AG04449 (cell line): ENCODE measurements at places on chromosomes 3 and 15.

DNA sequence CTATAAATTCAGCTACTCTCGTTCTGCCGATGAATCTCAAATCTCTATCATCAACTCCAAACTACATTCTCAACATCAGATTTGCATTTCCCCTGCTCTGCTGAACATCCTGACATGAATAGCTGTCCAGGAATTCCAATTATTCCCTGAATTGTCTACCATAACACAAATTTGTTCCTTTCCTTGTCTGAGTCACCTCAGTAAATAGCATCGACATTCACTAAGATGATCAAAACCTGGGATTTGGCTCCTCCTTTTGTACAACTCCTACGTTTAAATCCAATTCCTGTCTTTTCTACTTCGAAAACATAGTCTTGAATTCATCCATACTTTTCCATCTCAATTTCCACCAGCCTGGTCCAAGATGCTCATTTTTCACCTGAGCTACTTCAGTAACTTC is 107.0 kb downstream of the GREM1 start:
- peak; percentile 88 for DNase-seq

GRCh38 chr15:56552659-56553058 is 87.7 kb upstream of the MNS1 start:
- DNase-seq: no peak

GRCh38 chr15:83164771-83165404 is 42.7 kb downstream of the HDGFL3 start:
- DNase-seq: no peak

DNA sequence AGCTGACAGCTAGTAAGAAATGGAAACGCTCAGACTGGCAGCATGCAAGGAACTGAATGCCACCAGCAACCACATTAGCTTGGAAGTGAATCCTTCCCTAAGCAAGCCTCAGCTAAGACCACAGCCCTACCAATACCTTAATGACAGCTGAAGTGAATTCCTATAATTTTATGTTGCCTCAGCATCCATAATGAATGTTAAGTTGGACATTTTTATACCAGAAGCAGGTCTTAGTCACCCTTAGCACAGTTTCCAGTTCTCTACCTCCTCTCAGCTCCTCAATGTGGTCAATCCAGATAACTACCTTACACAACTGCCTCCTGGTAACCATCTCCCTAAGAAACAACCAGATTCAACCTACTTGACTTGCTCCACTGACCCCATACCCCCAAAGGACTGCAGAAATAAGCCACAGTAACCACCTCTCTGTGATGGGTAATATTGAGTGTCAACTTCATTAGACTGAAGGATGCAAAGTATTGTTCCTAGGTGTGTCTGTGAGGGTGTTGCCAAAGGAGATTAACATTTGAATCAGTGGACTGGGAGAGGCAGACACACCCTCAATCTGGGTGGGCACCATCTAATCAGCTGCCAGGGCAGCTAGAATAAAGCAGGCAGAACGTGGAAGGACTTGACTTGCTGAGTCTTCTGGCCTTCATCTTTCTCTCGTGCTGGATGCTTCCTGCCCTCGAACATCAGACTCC is 33.5 kb downstream of the NEDD4 start:
- DNase-seq: no peak

DNA sequence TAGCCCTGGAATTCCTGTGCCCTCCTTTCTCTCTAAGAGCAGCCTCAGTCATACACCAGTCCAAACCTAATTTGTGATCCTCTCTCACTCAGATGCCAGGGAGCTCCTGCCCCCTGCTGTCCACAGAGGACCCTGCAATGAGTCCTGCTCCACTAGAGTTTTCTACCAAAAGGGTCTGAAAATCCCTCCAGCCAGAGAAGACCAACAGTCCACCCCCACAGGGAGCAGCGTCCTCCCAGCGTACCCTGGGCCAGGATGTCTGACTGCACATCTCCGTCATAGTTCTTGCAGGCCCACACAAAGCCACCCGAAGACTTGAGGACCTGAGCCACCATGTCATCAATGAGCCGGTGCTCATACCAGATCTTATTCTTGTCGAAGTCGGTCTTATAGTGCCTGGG is 15.4 kb downstream of the IDH2 start:
- DNase-seq: no peak

GRCh38 chr15:79004336-79004735 is 59.5 kb upstream of the CTSH start:
- DNase-seq: no peak

DNA sequence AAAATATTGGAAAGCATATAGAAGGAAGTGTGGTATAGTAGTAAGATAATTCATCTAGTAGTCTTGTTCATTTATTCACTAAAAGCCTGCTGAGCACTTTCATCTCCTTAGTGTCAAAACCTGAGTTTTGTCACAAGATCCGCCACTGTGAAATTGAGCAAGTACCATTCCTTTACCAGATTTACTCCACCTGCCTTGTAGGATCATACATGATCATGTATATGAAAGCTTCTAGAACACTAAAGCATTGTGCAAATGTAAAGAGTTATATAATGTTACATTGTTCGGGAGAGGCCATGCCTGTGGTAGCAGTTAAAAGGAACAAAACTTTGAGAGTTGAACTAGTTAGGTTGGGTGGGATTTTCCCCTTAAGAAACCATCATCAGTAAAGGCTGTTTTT is 35.0 kb downstream of the UBE2E2 start:
- DNase-seq: no peak

- no peak for DNase-seq
Measured at GRCh38 chr15:30984118-30984517, 7.3 kb downstream of the MTMR10 start.

DNA sequence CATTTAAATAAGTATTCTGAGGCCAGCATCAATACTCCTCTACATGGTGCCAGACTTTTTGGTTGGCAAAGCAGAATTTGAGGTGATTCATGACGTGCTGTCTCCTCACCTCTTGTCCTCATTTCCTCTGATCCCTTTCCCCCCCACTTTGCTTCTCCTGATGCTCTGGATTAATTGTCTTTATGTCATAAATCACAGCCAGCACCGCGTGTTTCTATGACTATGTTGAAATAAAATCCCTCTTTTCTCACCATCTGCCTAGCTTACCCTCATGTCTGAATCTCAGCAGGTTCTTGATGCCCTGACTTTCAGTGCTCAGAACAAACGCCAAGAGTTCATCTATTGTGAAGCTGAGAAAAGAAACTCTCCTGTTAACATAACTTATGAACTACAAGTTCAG is 19.7 kb upstream of the PTPRG start:
- no peak for DNase-seq

GRCh38 chr3:155065537-155065936 is 14.6 kb upstream of the MME start:
- peak; percentile 69 for DNase-seq

DNA sequence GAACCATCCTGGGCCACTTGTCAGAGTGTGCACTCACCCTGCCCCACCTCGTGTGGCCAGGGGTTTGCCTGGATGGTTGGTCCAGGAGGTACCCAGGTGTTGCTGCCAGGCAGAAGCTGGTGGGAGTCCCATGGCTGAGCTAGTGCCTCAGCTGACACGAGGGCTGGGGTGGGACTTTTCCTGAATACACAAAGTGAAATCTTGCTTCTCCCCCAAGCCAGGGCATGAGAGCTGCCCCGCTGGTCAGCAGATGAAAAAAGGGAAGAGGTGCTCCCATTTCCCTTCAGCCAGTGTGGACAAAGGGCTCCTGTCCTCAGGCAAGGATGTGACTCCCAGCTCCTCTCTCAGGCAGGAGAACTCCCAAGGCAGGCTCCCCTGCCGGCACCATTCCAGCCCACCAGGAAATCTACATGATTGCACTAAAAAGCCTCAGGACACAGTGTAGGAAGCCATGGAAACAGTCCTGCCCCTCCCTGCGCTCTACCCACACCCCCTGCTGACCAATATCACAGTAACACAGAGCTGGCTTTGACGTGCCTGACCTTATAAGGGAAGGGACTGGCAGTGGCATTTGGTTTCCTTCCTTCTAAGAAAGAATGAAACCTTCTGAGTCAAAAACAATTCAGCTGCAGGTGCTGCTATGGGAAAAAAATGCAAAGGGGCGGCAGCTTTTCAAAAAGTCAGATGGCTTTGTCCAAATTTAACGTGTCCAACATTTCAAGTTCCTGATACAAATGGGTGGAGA is 33.9 kb downstream of the MYO5C start:
- peak; percentile 21 for DNase-seq

GRCh38 chr15:23039143-23039916 is at the start of gene TUBGCP5:
Gene TUBGCP5, minus strand, starts transcription at chr15:23039569. Its CDS starts 26 bp downstream, at chr15:23039543.
- DNase-seq: peak; percentile 74

DNA sequence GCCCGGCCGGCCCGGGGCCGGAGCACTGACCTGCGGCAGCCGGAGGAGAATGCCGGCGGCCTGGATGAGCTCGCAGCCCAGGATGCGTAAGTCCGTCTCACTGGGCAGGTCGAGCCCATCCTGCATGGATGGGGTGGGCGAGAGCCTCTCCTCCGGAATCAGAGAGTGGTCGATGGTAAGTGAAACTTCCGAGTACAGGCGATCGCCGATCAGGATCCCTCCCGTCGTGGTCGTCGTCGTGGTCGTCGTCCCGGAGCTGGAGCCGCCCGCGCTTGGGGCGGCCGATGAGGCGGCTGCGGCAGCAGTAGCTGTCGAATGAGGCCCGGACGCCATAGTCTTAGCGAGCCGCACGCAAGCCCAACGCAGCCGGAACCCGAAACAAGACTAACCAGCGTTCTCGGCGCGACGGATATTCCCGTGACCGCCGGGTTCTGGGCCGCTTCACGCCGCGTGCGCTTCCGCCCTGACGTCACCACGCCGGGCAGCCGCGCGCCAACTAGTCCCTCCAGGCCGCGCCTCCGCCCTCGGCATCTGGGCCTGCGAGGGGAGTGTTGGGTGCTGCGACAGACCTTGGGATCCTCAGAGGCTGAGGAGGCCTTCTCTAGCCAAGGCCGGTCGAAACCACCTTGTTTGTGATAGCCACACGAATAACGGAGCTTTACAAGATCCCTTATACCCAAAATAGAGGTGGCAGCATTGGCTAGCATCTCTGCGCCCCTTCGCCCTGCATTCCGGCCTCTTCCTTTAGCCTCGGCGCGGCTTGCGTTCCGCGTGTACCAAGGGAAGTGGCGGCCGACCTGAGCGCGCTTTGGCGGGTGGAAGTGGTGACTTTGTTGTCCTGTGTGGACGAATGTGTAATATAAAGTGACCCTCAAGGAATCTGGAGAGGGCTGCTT is at the start of gene CCNL1:
CCNL1 (minus strand) TSS at position 386 of the 896 bp plus-strand sequence; CDS start at position 333, 53 bp downstream.
- peak; percentile 92 for DNase-seq

DNA sequence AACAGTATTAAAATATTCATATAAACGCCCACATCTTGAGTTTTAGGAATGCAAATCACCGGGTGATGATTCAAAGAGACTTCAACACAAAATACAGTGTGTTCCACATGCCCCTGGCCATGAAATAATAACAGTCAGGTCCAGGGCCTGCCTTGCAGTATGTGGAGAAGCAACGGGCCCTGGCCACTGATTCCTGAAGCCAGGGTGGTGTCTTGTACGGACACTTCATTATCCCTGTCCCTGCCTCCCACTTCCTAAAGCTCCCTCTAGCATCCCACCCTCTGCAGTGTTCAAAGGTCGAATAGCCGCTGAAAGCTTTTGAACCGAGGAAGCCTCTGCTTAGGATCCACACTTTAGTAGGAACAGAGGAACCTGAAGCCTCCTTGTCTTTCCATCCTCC is 50.4 kb upstream of the PCSK6 start:
- DNase-seq: no peak

GRCh38 chr3:156323466-156323865 is 203.1 kb downstream of the KCNAB1 start:
- no peak for DNase-seq

DNA sequence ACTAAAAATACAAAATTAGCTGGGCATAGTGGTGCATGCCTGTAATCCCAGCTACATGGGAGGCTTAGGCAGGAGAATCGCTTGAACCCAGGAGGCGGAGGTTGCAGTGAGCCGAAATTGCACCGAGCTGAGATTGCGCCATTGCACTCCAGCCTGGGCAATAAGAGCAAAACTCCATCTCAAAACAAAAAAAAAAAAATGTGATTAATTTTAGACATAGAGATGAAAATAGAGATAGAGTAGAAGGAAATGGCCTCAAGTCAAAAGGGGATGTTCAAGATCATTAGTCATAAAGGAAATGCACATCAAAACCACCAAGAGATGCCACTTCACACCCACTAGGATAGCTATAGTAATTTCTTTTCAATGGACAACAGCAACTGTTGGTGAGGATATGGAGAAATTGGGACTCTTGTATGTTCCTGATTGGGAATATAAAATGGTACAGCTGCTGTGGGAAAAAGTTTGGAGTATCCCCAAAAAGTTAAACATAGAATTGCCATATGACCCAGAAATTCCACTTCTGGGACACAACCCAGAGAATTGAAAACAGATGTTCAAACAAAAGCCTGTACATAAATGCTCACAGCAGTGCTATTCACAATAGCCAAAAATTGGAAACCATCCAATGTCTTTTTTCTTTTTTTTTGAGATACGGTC is 55.4 kb downstream of the ABHD2 start:
- DNase-seq: no peak

DNA sequence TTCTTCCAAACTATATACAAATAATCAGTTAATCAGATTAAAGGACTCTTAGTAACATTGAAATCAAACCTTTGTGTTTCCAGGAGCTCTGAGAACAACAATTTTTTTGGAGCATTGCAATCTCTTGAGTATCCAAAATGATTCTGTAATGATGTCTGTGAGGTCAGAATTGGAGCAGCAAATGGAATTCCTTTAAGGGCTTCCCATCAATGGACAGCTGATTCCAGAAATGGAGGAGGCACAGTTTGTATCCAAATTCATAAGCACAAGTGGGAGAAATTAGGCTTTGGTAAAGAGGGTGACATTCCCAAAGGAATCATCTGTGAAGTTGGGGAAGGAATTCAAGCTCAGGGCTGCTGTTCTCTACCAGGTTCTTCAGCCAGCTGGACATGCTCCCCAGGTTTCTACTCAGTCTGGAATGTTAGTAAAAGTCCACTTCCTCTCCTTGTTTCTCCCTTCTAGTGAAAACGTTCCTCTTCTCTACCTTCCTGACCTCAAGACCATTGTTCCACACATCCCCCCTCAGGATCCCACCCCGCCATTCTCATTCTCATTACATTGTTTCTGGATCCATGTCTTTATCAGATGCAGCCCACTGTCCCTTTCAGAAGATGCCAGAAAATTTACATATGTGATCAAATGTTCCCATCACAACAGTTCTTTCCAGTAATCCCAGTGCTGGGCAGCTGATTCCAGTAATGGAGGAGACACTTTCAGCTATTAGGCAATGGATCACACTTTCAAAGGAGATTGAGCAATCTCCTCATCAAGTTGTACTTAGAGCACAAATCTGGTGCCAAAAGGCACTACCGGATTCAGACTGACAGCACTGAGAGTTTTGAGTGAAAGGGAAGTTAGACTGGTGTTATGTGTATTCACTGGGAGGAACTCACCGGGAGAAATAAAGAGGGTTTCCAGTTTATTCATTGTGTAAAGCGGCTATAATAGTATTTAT is 391.3 kb upstream of the TPRG1 start:
- DNase-seq: no peak

- DNase-seq: no peak
Measured at GRCh38 chr15:54387799-54388198, 409.6 kb downstream of the UNC13C start.

DNA sequence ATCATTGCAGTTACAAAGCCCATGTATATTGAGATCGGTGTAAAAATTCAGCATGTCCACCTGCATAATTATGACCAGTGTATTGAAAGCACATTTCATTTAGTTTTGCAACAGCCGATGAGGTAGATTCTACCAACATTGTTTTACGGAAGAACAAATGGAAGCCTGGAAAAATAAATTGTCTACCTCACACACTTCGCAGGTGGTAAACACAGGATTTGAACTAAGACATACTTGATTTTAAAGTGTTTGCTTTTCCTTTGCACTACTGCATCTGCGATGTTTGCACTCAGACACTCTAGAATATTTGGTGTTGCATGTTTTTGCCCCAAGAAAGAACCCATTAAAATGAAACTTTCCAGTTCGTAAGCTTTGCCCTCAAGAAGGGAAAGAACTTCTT is 148.4 kb downstream of the PGPEP1L start:
- DNase-seq: no peak

GRCh38 chr15:96494505-96494904 is 164.0 kb downstream of the NR2F2 start:
- no peak for DNase-seq
